A549 treated with Mapracorat at 1 μM for 4 hours (cell line): ENCODE measurements at places on chromosomes 13 and 19. TPM values are rescaled to one million over a fixed set of nuclear protein-coding genes. Genes with fewer than 3 reads are reported as not detected.

Gene IGLON5
- 0.06 to 0.09 TPM (median 0.08 TPM) in 4 of 5 replicates, not detected in the other for total RNA-seq

Gene CLEC17A
- not detected in 5 replicates for total RNA-seq

Gene MAP4K1
- total RNA-seq = 0.85 to 1.6 TPM (median 1.3 TPM) in 5 replicates

Gene C19orf47
- 25.5 to 31.7 TPM (median 30.0 TPM) in 5 replicates for total RNA-seq

Gene SLC1A6
- not detected in 5 replicates for total RNA-seq

Gene IRS2
- 34.8 to 55.9 TPM (median 44.4 TPM) in 5 replicates for total RNA-seq

Gene ZNF540
- not detected in 5 replicates for total RNA-seq

Gene KCNRG
- 0.43 to 0.78 TPM (median 0.57 TPM) in 5 replicates for total RNA-seq

Gene SOX1
- total RNA-seq = not detected in 5 replicates
